ENCODE measurements at places on chromosomes 1 and 21.

GRCh38 chr21:17397703-17398102 is 115.1 kb upstream of the CXADR start:
- no peak for DNase-seq

GRCh38 chr1:51203874-51204245 is 32.2 kb upstream of the RNF11 start:
- DNase-seq, result no peak

DNA sequence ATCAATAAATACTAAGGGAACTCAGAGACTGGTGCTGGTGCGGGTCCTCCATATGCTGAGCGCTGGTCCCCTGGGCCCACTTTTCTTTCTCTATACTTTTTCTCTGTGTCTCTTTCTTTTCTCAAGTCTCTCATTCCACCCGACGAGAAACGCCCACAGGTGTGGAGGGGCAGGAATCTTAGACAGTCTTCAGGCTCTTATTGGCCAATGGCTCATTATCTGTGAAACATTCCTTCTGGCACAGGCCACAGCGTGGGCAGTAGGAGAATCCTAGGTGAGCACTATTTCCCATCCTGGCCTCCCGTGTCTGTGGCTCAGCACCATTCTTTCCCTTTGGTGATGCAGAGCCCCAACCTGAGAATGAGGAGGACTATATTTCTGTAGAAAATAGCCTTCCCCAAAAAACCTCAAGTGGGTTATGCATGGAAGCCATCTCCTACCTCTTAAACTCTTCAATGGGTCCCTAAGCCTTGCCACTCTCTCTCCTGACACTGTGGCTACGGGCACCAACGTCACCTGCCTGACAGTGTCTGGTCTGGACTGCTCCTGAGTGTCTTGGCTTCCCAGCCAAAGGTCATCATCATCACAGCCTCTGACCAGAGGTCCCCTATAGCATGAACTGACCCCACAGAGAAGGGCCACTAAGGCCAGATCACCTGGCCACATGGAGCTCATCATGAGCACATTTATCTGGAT is 6.2 kb upstream of the SLAMF1 start:
- no peak for DNase-seq

- DNase-seq, result no peak
Measured at GRCh38 chr1:92458146-92458545, 28.6 kb downstream of the GFI1 start.

- DNase-seq, result no peak
Measured at GRCh38 chr21:39220150-39220549, 36.9 kb upstream of the PSMG1 start.

- DNase-seq, result no peak
Measured at GRCh38 chr1:39720094-39720999, 18.3 kb upstream of the PPIE start.

DNA sequence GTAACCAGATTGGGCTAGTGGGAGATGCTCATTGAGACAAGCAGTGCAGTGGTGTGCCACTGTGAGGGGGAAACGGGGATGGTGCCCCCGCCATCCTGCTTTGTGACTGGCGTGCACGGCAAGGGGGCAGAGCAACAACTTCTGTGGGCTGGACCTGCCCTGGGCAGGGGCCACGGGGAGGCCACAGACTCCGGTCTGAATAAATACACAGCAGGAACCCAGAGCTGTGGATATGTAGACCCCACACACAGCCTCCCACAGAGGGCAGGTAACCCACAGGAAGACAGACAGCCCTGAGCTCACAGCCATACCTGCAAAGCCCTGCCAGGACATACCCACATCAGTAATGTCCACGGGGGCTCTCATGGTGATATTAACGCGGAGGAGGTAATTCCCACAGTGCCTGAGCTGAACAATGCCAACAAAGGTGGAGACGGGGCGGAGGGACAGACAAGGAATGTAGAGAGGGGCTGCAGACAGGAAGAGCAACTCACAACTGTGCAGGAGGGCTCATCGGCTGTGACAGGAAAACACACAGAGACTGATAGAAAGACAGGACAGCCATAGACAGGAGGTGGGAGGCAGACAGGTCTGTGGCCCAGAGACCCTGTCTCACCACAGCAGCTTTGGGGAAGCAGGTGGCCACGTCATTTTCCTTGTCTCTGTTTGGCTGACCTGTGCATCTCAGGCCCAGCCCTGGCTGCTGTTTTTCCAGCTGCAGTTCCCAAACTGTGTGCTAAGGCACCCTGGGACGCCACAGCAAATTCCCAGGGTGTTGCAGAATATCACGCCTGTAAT is 4.9 kb upstream of the WNT3A start:
- DNase-seq, result no peak

GRCh38 chr1:91032349-91032748 is 10.5 kb upstream of the ZNF644 start:
- no peak for DNase-seq

- DNase-seq, result no peak
Measured at GRCh38 chr1:183281039-183281438, 95.0 kb downstream of the LAMC2 start.

DNA sequence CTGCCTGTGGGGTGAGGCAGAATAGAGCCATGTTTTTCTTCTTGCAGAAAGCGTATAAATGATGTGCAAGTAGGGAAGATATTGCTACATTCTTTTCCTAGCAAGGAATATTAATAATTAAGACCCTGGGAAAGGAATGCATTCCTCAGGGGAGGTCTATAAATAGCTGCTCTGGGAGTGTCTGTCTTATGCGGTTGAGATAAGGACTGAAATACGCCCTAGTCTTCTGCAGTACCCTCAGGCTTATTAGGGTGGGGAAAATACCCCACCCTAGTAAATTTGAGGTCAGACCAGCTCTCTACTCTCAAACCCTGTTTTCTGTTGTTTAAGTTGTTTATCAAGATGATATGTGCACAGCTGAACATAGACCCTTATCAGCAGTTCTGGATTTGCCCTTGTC is 155.9 kb upstream of the HMCN1 start:
- DNase-seq, result no peak

DNA sequence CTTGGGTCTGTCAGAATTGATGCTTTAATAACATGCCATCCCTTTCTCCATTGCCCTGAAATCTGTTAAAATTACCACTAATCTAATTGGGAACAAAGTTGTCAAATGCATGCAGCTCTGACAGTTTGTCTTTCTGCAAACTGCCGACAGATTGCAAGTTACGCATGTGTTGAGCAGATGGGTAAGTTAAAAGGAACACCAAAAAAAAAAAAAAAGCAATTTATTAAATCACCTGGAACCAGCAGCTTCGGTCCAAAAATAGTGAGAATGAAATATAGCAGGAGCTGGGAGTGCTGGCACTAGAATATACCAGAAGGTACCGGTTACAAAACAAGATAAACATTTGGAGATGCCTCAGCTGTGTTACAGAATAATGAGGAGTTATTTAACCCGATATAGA is 149.6 kb upstream of the C1orf87 start:
- DNase-seq, result no peak

DNA sequence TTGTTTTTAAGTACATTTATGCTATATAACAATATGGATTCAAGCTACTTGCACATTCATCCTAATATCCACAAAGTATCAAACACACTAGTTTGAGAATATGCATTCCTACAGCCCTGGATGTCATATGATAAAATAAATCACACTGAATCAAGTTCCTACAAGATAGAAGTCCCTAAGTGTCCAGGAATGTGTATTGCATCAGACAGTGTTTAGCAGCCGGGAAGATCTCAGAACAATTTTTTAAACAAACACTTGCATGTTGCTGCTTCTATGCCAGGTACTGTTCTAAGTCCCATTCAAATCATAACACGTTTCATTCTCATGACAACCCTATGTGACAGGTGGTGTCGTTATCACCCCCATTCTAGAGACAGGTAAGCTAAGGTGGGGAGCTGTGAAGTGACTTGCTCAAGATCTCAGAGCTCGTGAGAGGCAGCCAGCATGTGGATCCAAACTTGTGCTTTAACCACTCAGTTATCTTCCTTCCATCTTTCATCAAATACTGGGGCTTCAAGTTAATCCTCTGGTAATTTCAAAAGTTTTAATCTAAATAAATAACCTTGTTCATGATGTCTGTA is 68.3 kb upstream of the KIF26B start:
- no peak for DNase-seq

DNA sequence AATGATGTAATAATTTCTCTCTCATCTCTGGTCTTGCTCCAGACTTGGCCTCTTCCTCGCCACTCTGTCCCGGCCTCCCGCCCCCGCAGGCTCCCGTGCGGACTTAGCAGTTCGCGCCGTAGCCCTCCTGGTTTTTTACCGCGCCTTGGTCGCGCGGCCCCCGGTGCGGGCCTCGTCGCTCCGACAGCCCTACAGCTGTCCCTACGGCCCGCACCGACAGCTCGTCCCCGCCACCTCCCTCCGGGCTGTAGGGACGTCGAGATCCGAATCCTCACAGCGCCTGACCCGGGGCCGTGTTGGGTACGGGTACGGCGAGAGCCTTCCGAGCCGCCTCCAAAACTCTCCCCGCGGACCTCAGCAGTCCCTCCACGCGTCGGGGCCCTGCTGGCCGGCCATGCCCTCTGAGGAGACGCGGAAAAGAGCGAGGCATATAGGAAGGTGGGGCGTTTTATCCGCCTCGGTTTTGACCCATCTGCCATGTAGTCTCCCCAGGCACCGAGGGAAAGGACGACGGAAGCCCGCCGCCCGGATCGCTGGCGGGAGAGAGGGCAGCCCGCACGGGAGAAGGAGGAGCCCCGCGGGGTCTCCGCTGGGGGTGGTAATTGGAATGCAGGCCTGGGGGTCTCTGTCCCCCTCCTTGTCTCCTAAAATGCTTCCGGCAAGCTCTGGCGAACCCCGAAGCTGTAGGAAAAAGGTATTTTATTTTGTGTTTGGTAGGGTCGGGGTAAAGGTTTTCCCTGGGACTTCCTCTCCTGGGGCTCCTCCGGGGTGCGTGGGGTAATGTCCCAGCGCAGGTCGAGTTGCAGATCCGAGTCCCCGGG is 3.3 kb downstream of the LHX4 start:
- DNase-seq, result no peak

- DNase-seq, result no peak
Measured at GRCh38 chr1:206041640-206042039, 11.3 kb upstream of the RHEX start.

- no peak for DNase-seq
Measured at GRCh38 chr1:36225283-36225899, 1.1 kb downstream of the THRAP3 start.

GRCh38 chr1:211625040-211625439 is 46.1 kb upstream of the SLC30A1 start:
- no peak for DNase-seq

GRCh38 chr21:33281096-33281652 is 15.0 kb downstream of the IL10RB start:
- no peak for DNase-seq

DNA sequence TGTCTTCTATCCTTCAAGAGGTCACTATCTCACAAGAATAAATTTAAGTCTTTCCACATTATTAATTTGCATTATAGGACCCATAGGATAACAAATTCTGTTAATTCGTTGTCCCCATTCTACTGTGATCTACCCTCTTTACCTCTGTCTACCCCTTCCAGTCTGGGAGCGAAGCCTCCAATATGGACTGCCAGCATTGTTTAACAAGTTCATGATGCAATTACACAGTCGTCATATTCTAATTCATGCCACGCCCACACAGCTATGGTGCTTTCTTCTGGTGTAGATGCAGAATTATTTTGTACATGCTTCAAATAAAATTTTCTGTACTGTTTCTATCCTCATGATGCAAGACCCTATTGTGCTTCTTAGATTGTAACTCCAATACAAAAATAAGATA is 178.3 kb upstream of the PALMD start:
- no peak for DNase-seq

DNA sequence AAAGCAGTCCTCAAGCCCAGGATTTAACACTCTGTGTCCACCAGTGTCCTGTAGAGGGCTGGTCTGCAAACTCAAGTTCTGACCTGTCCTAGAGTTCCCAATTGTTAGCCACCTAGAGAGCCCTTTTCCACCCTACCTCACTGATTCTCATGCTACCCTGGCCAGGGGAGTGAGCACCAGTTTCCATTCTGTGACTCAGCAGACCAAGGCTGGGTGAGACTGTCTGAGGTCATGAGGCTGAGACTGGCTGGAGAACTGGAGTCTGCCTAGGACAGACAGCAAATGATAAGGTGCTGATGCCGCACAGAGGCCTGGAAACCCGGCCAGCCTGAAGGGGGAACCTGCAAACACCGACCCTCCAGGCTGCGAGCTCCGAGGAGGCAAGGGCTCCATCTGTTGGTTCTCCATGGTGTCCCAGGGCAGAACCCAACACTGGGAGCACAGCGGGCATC is 13.7 kb downstream of the GLIS1 start:
- no peak for DNase-seq
